ENCODE measurements at places on chromosomes 6 and 20.
A peak's percentile ranks its signal among the peaks of the same experiment; 100 is the strongest.

DNA sequence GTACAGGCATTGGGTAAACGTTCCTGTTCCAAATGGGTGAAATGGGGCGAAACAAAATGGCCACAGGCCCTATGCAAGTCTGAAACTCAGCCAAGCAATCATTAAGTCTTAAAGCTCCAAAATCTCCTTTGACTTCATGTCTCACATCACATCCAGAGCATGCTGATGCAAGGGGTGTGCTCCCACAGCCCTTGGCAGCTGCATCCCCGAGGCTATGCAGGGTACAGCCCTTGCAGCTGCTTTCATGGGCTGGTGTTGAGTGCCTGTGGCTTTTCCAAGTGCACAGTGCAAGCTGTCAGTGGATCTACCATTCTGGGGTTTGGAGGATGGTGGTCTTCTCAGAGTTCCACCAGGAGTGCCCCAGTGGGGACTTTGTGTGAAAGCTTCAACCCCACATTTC lies 270.0 kb upstream of the CDYL start:
- no peak for DNase-seq

- no peak for DNase-seq
These were observed 115.3 kb upstream of the EDN1 start for GRCh38 chr6:12174878-12175277.

DNA sequence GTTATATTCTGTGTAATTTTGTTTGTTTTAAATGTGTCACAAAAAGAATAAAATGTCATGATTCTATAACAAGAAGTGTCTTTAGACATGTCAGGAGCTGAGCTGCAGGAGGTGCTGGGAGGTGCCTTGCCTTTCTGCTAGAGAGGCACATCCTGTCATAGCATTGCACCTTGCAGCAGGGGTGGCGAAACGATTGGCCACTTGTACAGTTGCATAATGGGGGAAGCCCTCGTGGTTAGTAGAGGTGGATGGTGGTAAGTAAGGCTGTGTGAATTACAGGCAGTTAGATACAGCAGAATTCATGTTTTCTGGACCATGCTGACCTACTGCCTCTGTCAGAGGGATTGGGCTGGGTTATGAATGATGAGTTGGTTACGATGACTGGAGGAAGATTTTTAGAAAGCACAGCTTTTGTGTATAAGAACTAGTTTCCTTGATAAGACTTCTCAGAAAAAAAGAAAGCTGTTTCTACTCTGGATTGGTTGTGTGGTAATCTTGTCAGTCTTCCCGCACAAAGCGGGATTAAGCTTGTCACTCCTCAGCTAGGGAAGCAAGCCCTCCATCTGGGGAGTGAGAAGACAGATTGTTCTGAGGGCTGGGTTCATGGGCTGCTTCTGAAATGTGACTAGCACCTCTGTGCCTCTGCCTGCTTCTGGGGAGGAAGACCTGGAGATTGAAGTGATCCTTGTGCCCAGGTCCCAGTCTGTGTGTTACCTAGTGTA lies 74.9 kb downstream of the FOXO3 start:
- no peak for DNase-seq

DNA sequence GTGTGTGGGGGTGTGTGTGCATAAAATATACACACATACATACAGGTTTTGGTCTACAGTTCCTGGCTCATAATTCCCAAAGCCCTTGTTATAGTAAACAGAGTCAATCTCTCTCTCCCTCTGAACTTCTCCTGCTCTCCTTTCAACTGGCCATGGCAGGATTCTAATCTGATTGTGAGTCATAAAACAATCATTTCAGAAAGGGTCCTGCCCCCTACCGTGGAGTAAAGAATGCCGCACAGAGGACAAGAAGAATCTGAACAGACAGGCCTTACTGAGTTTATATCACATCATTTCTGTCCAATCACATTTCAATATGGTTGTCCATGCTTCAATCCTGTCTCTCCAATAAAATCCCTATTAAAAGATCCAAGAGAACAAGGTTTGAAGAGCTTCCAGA lies 416.9 kb downstream of the FRK start:
- peak; percentile 6 for DNase-seq

DNA sequence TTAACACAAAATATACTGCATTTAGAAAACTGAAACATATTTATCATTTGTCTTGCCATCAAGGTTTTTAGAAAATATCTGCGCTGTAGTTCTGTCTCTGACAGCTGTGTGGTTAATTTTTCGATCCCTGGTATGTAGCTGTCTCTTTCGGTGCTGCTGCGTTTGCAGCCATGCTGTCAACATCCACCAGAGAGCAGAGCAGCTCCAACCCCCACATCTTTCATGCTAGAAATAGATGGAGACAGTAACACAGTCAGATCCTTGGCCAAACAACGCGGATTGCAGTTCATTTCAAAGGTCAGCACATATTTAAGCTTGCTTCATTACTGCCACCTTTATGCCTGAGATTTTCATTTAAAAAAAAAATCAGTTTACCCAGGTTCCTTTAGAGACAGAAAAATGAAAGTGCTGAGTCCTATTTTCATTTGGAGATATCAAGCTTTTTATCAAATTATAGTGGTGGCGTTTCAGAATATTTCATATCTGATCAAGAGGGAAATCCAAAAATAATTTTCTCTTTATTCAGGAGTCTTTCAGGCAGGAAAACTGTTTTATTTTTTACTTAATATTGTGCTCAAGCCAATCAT lies 157.7 kb upstream of the MMS22L start:
- peak; percentile 83 for DNase-seq

GRCh38 chr6:105370351-105370750 lies 32.5 kb downstream of the PREP start:
- no peak for DNase-seq

GRCh38 chr6:52019092-52019491 lies 68.3 kb downstream of the PKHD1 start:
- no peak for DNase-seq

GRCh38 chr20:63411898-63412631 lies 50.9 kb upstream of the CHRNA4 start:
- no peak for DNase-seq

GRCh38 chr6:137588472-137588871 lies 94.3 kb upstream of the OLIG3 start:
- no peak for DNase-seq

DNA sequence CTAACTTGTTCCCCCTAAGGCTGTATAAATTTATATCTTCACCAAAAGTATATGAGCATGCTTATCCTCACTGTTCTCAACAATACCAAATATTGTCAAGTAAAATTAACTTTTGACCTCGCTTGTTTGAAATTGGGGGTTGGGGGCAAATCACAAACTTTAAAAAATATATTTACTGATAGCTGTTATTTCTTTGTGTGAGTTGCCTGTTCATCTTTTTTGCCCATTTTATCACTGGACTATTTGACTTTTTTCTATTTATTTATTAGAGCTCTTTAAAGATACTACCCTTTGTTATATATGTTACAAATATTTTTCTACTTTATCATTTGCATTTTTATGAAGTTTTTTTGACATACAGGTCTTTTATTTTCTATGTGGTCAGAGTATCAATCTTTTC lies 187.7 kb downstream of the ZDHHC14 start:
- DNase-seq: no peak

- no peak for DNase-seq
These were observed 406.7 kb downstream of the CD83 start for GRCh38 chr6:14524319-14524718.

- DNase-seq: peak; percentile 14
These were observed 37.2 kb upstream of the CALHM6 start for GRCh38 chr6:116424001-116424400.

DNA sequence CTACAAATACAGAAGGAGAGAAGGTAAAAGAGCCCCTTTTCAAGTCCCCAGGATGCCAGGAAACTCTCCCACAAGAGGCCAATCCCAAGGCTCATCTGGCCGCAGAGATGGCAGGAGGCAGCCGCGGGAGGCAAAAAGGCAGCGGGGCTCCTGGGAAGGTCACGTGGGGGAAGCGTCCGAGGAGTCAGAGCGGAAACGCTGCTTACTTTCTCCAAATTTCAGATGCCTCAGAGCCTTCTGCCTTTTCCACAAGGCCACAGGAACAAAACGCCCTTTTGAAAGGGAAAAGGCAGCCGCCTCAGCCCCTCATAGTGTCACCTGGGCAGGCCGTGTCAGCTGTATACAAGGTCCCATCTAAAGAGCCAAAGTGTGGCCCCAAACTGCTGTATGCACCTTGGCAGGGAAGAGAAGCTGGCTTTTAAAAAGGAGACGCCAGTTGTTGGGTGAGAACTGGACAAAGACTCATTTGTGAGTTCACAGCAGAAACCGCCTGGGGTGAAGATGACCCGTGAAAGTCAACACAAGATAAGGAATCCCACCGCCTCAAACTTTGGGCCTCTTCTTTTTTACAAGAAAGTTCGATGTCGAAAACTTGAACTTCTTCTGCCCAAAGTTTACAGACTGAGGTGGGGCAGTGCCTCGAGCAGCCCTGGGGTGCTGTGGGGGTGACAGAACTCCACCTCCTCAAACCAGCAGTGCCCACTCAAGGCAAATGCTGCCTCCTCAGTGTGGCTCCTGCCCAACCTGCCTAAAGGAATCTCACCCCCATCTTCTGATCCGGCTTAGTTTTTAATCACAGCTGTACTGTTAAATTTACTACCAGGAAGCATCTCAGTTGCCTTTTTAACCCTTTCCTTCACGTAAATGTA lies 45.4 kb downstream of the EZR start:
- DNase-seq: no peak

- no peak for DNase-seq
These were observed 2.1 kb upstream of the GATA5 start for GRCh38 chr20:62477669-62478455.

DNA sequence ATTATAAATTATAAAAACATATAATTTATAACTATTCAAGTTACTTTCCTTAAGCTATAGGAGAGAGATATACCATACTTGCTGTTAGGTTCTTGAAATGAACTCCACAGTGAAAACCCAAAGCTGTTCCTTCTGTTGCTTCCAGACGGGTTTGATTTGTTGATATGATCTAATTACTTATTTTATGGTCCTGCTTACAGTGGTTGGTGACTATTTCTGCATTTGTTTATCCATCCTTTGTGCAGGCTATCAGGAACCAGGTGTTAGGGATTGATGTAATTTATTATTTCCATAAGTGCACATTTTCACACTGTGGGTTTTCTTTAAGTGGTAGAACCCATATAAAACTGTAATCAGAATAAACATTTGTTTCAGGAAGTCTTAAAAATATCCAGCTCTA lies 167.1 kb downstream of the KIF6 start:
- DNase-seq: no peak

GRCh38 chr6:118580585-118581419 lies 32.7 kb downstream of the PLN start:
- DNase-seq: peak; percentile 44

DNA sequence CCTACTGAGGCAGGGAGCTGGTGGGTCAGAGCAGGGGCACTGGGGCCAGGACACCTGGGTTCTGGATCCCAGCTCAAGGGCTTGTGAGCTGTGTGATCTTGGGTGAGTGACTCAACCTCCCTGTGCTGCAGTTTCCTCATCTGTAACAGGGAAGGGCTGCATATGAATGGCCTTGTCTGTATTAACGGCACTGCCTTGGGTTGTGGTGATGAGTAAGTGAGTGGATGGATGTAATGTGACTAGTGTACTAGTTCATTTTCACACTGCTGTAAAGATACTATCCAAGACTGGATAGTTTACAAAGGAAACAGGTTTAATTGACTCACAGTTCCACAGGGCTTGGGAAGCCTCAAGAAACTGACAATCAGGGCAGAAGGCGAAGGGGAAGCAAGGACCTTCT lies 233.5 kb downstream of the TAF4 start:
- DNase-seq: no peak

DNA sequence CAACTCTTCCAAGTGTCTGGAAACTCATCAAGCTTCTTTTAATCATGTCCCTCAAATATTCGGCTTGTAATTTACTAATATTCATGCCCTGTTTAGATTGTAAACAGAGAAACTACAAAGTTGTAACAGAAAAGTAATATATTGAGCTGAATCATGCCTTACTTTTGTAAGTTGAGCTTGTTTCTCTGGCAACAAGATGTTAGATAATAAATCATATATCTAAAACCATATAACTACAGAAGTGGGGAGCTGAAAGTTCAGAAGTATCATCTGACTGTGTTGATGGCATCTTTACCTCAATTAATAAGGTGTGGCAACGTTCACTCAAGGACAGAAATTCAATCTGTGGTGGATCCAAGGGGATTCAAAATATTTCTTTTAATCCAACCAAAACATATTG lies 263.9 kb downstream of the PLCB1 start:
- DNase-seq: no peak

DNA sequence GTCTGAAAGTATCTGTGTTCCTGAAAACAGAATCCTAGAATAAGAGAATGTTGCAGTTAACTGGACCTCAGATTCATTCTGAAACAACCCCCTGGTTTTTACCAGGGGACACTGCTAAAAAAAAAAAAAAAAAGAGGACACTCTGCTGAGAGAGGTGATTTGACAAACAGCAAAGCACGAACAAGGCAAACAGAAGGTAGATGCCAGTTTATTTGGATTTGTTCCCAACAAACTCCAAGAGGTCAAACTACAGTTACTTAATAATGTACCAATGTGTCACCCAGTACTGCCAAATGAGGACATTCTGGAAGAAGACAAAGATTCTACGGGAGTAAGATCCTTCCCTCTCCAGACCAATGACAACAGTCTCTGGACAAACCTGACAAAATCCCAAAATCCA lies 40.6 kb upstream of the SLC22A16 start:
- no peak for DNase-seq

GRCh38 chr20:53792946-53793536 lies 199.4 kb upstream of the ZNF217 start:
- DNase-seq: no peak

GRCh38 chr6:108027594-108027993 lies 46.9 kb downstream of the OSTM1 start:
- DNase-seq: no peak

DNA sequence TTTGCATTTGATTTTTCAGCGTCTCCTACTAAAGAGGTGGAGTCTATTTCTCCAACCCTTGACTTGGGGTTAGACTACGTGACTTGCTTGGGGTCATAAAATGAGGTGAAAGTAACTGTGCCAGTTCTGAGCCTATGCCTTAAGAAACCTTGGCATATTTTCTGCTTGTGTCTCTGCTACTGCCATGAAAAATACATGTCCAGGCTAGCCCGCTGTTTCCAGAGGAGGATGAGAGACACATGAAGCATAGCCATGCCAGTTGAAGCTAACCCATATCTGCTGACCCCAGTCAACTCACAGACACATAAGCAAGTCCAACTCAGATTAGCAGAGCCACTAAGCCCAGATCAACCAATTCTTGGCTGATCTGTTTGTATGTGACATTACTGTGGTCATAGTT lies 38.7 kb downstream of the SCP2D1 start:
- no peak for DNase-seq

GRCh38 chr20:51084593-51085377 lies 61.9 kb upstream of the KCNG1 start:
- no peak for DNase-seq

GRCh38 chr6:71376830-71377229 lies 88.2 kb downstream of the OGFRL1 start:
- DNase-seq: no peak

GRCh38 chr6:4932228-4932903 lies 71.5 kb downstream of the RPP40 start:
- DNase-seq: no peak

GRCh38 chr6:93784794-93785693 lies 365.7 kb upstream of the EPHA7 start:
- no peak for DNase-seq

GRCh38 chr20:1877609-1878200 lies 17.5 kb upstream of the SIRPA start:
- no peak for DNase-seq

DNA sequence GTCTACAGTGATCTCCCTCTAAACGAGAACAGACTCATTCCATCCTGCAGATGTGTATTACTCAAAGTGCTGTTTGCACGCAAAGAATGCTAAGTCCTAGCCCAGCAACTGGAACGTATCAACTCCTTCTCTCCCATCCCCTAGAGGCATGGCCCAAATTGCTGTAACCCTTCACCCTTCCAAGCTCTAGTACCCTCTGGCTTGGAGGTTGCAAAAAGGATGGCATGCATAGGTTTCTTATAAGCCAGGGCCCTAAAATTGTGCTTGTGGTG lies 71.5 kb upstream of the TGM3 start:
- no peak for DNase-seq
